T-helper 22 cell (primary cell): ENCODE measurements at places on chromosomes 7 and 10.

DNA sequence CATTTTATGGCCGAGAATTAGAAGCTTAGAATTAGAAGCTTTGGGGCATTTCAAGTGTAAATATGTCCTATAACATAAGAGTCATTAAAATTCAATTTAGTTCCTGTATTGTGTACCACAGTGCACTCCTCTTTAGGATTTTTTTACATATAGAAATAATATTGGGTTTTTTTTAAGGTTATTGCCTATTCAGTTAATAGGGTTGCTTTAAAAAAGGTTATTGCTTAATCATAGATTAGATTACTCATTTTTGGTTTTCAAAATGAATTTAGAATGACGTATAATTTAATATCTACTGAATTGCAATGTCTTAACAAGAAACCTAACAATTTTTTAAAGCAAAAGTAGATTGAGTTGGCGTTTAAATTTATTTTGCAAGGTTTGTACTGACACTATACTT lies 34.1 kb downstream of the NOC3L start:
- DNase-seq = no peak

DNA sequence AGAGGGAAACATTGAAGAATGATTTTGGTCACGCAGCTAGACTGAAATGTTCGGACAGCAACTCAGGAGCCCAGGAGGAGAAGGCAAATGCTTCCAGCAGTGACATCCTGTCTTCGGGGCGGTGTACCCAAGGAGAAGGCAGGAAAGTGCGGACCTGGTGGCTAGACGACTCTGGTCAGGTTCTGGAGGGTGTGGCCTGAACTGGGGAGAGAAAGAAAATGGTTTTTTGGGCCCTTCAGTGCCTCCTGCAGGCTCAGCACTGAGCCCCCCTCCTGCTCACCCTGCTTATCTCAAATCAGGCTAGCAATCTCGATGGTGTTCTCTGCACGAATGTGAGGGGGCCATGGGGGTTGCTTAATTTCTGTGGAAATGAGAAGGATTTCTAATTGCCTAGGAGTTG lies 26.7 kb upstream of the TARP start:
- no peak for DNase-seq

DNA sequence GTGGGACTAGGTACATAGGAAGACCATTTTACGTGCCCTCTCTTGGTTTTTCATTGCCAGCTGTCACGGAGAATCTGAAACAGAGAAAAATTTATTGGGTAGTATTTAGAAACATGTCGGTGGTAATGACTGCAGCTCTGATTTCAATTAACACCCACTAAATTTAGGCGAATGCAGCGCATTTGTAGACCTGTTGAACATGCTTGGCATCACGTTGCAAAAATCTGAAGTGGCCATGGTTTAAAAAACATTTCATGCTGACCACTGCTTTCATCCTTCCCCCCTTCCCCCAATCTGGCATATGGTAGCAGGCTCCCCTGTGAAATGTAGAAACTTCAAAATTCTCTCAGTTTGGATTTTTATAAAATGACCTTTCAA lies 34.0 kb downstream of the LRMDA start:
- DNase-seq = no peak

- no peak for DNase-seq
These were observed 1.0 kb downstream of the CRTAC1 start for GRCh38 chr10:98029149-98030092.

DNA sequence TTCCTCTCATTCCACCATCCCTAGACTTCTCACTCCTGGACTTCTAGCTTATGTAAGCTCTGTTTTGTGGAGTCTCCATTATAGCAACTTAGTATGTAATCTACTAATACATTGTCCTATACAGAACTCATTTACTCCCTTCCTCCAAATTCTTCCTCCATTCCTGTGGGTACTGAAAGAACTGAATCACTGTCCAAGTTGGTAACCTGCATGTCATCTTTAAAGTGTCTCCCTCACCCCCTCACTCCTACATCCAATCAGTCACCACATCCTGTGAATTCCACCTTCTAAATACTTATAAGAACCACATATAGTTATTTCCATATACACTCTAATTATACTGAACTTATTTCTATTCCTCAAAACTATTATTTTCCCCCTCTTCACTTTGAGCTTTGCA lies 20.3 kb downstream of the AASS start:
- DNase-seq = no peak

- DNase-seq = no peak
These were observed 241.6 kb upstream of the TCF7L2 start for GRCh38 chr10:112708461-112708860.

- DNase-seq = no peak
These were observed 739.0 kb upstream of the GALNT17 start for GRCh38 chr7:70392877-70393435.

GRCh38 chr10:88343761-88344484 lies 239.2 kb downstream of the RNLS start:
- no peak for DNase-seq

- no peak for DNase-seq
These were observed 44.6 kb downstream of the FGFR2 start for GRCh38 chr10:121553511-121554264.

- no peak for DNase-seq
These were observed 64.7 kb downstream of the DIP2C start for GRCh38 chr10:624605-625332.

GRCh38 chr10:52322936-52323335 lies 8.9 kb downstream of the DKK1 start:
- DNase-seq = no peak

- DNase-seq = no peak
These were observed 90.7 kb upstream of the CAPZA2 start for GRCh38 chr7:116771640-116772039.

DNA sequence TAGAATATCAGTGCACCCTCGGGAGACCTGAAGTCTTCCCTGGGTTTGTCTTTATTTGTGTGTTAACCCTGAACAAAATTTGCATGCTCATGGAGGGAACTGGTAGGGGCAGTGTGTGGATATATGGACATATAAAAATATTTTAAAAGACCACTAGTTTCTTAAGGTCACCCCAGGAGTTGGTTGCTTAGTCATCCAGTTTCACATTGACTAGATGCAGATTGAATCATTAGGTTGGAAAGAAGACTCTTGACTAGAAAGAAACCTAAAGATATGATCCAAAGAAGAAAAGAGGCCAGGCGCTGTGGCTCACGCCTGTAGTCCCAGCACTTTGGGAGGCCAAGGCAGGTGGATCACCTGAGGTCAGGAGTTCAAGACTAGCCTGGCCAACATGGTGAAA lies 137.1 kb downstream of the KAT6B start:
- DNase-seq = no peak

DNA sequence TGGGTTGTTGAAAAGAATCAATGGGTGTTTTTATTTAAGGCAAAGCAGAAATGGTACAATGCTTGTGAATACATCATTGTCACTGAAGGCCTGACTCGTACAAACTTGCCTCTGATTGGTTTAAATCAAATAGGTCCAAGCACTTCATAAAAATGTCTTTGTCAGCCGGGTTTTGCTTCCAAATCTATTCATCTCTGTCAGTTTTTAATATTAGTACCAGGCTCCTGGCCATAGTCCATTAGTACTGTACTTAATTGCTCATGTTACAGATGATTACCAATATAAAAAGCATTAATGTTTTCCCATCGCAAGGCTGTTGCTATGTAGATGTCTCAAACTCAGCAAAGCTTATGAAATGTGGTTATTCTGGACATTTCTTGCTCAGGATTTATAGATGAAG lies 171.9 kb downstream of the ARID5B start:
- no peak for DNase-seq

DNA sequence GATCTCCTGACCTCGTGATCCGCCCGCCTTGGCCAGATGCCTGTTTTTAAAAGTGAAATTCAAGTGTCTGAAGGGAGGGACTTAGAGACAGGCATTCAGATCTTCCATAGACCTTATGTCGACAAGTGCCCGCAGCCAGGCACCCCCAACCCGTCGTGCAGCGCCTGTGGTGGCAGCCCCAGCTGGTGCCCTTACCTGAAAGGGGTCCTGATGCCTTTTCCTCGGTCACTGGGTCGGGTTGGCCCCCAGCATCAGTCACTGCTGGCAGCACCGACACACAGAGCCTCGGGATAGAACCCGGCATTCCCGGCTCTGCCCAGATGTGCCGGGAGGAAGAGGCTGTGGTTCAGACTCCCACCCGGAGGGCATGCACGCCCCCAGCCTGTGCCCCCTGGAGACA lies 23.3 kb downstream of the LRRC27 start:
- no peak for DNase-seq

- no peak for DNase-seq
These were observed 108.6 kb downstream of the MICU1 start for GRCh38 chr10:72517244-72517643.

- no peak for DNase-seq
These were observed 516.3 kb upstream of the TEX47 start for GRCh38 chr7:89311886-89312285.

DNA sequence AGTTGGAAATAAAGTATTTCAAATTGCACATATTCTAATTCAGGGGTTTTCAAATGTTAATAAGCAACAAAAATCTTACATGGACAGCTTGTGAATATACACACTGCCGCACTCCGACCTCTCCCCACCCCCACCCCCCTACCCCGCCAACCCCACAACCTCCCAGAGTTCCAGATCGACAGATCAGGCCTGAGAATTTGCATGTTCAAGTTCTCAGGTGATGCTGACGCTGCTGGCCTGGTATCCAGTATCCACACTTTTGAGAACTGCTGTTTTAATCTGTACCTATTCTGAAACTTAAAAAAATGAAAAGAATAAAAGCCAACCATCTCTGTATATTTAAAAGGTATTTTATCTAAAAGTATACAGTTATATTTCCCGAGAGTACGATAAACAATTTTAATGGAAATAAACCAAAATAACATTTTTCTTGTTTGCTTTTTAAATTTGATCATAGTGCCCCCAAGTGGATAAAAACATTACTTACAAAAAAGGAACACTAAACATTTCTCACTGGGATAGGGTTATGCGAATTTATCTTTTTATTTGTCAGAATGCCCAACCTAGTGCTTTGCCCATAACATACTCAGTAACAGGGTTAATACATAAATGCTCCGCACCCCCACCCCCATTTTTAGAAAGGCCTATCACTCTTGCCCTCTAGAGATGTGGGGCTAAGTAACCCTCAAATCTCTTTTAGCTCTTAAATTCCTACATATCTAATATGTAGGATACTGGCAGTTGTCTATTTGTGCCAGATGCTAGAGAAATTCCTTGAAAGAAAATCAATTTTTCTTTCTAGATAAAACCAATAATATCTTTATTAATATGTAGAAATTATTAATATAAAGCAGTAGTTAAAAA lies 166.3 kb downstream of the RNF133 start:
- DNase-seq = no peak

DNA sequence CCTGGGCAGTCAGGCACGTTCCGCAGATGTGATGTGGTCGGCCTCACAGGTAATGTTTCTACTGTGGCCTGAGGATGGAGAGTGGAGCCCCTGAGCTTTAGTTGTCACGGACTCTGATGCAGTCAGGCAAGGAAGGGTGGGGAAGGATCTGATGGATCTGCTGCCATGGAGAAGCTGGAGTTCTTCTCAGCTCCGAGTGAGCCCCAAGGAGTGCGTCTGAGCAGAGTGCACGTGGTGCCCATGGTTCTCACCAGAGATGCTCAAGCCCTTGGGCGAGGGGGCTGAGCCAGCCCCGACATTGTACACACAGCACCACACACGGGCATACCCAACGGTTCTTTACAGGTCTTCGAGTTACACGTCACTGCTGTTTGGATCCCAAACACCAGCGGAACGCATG lies 192.5 kb downstream of the EBF3 start:
- DNase-seq = no peak

DNA sequence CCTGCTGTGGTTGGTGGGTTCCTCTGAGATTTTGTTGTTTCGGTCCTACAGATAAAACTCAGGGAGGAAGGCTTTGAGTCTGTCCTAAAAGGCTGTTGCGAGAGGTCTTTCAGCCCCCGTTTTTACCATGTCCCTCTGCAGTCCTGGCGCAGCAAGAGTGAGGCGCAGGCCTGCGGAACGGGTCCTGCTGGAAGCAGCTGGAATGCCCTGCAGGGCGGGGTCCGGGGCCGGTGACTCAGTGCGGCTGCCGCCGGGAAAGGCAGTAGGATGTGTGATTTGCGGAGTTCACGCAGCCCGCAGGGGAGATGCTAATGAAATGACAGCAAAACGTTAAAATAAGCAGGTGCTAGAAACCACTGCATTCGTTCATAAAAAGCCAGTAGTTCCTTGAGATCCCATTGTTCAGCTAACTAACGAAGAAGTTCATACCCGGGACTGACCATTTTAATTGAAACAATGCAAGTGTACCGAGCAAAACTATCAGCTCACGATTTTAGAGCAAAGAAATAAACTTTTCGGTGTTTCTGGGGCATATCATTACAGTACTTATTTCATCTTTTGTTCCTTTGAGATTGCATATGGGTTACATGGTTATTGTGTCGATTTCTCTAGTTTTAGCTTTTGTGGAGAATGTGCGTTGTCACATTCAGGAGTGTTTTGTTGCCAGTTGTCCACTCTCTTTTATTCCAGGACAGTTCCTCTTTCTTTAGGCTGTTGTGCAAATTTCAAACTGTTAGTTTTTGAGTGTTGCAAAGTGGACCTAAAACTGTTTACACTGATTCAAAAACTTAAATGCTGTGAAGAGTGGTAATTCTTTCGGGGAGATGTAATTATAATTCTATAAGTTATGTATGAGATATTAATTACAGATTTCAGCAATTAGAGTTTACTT lies 783 bp downstream of the ANLN start:
- peak; percentile 25 for DNase-seq

DNA sequence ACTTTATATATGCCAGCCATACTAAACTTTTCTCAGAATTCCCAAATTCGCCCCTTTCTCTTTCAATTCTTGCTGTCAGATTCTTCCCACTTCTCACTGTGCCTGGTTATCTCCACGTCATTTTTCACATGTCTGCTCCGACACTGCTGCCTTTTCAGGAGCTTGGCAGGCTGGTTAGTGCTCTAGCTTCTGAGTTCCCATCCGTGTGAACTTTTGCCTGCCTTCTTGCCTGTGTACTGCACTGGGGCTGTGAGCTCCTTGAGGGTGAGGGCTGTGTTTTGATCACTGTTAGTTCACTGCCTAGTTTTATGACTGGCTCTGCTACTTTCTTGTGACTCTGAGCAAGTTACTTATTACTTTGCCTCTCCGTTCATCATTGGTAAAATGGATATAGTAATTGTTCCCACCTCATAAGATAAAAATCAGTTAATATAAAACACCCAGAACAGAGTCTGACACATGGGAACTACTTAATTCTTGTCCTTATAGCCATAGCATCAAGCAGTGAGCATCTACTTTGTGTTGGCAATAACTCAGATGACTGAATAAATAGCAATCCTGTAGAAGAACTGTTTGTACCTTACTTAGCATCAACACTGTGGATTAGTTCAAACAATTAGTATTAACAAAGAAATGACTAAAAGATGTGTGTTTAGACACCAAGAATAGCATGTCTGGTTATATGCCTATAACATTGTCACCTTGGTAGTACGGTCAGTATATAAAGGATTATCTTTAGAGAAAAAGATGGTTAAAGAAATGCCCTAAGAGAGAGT lies 5.5 kb downstream of the GSTO1 start:
- no peak for DNase-seq

GRCh38 chr10:95411635-95412034 lies 120.8 kb upstream of the PDLIM1 start:
- DNase-seq = no peak

GRCh38 chr7:104921596-104921995 lies 92.4 kb upstream of the KMT2E start:
- no peak for DNase-seq
